ENCODE measurements at places on chromosomes 5 and 9. TPM values are rescaled to one million over a fixed set of nuclear protein-coding genes. Genes with fewer than 3 reads are reported as not detected.

BTNL8 gene
- not detected for total RNA-seq

CLIC3 gene
- total RNA-seq, result not detected

FOXE1 gene
- total RNA-seq, result not detected

PALM2AKAP2 gene
- total RNA-seq, result 1.0 TPM

TSC1 gene
- total RNA-seq, result 89.3 TPM

C9orf152 gene
- not detected for total RNA-seq

FSTL4 gene
- total RNA-seq, result 29.0 TPM

C5orf52 gene
- not detected for total RNA-seq

ENTREP1 gene
- 1.0 TPM for total RNA-seq

NKD2 gene
- 41.7 TPM for total RNA-seq

IFNE gene
- total RNA-seq, result not detected

SH3RF2 gene
- not detected for total RNA-seq

IL5 gene
- not detected for total RNA-seq

JMY gene
- total RNA-seq, result 22.2 TPM

CTNNAL1 gene
- total RNA-seq, result 13.7 TPM

DBH gene
- 1.8 TPM for total RNA-seq

PTGR1 gene
- total RNA-seq, result 23.4 TPM

FREM1 gene
- 1.7 TPM for total RNA-seq

HK3 gene
- not detected for total RNA-seq

PCDHA9 gene
- 18.9 TPM for total RNA-seq

ZNF454 gene
- total RNA-seq, result 9.3 TPM

PCDHA13 gene
- total RNA-seq, result 10.2 TPM

REXO4 gene
- 20.4 TPM for total RNA-seq

PRSS3 gene
- not detected for total RNA-seq

SPATA31C1 gene
- total RNA-seq, result not detected

GRAMD2B gene
- total RNA-seq, result 0.69 TPM

PKN3 gene
- total RNA-seq, result 4.3 TPM

STKLD1 gene
- total RNA-seq, result 2.6 TPM

PCA3 gene
- not detected for total RNA-seq

Data from glutamatergic neuron (in vitro differentiated cells).